ENCODE measurements at places on chromosomes 1 and 21.

DNA sequence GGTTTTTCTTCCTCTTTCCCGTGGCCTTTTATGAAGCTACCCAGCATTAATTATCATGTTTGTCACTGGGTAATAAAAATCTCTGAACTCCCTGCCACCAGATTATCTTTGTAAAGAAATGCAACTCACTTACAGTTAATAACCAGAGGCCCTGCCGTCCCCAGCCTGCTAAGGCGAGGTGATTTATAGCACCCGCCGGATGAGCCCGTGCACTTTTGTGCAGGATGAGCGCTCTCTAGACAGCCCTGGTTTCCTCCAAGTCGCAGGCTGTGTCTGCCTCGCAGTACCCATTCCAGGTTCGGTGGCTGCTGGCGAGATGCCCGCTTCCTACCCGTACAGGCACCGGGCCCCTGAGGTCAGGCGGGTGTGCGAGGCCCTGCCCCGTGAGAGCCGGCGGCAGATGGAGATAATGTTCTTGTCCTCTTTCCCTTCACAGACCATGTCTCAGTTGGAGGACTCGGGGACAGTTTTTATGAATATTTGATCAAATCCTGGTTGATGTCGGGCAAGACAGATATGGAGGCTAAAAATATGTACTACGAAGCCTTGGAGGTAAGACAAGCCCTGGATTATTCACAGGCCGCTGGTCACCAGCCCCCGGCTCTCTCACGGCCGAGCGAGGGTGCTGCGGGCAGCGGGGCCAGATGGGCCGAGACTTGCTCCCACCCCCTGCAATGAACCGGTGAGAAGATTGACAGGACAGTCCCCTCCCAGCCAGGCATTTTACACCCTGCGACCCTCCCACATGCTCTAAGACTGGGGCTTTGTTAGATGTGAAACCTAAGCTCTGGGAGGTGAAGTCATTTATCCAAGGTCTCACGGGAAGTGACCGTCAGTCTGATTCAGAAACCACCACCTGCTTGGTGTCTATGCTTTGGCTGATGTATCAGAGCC lies 28.5 kb upstream of the SELENON start:
- DNase-seq = no peak

DNA sequence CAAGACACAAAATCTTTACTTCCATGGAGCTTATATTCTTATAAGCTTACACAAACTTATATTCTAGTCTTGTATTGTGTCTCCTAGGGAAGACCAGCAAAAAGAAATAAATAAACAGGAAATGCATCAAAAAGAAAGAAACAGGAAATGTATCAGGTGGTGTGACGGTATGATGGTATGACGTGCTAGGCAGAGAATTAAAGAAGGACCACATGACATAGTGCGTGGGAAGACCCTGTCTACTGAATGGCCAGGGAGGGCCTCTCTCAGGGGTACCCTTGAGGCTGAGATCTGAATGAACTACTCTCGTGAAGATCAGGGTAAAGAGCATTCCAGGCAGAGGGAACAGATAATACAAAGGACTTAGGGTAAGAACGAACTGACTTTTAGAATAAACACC lies 15.6 kb upstream of the WDR26 start:
- no peak for DNase-seq

- no peak for DNase-seq
These were observed 208.7 kb upstream of the CSF3R start for GRCh38 chr1:36691374-36691773.

- no peak for DNase-seq
These were observed at the start of gene TMEM61 for GRCh38 chr1:54980528-54981241. TSS of gene TMEM61 (plus strand) at chr1:54980628. CDS start at chr1:54981066, 438 bp downstream.

- no peak for DNase-seq
These were observed 9.7 kb upstream of the IGFN1 start for GRCh38 chr1:201180901-201181300.

GRCh38 chr1:182278144-182279054 lies 113.2 kb downstream of the GLUL start:
- no peak for DNase-seq

GRCh38 chr1:67956116-67956515 lies 94.3 kb downstream of the DIRAS3 start:
- DNase-seq = no peak

DNA sequence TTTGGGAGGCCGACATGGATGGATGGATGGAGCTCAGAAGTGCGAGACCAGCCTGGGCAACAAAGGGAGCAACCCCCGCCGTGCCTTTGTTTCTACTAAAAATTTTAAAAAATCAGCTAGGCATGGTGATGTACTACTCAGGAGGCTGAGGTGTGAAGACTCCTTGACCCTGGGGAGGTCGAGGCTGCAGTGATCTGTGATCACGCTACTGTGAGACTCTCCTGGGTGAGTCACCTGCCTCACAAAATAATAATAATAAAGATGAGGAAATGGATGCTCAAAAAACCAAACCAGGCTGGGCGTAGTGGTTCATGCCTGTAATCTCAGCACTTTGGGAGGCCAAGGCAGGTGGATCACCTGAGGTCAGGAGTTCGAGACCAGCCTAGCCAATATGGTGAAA lies 19.2 kb downstream of the DSTYK start:
- DNase-seq = no peak

- no peak for DNase-seq
These were observed 7.7 kb upstream of the CD5L start for GRCh38 chr1:157849229-157849875.

DNA sequence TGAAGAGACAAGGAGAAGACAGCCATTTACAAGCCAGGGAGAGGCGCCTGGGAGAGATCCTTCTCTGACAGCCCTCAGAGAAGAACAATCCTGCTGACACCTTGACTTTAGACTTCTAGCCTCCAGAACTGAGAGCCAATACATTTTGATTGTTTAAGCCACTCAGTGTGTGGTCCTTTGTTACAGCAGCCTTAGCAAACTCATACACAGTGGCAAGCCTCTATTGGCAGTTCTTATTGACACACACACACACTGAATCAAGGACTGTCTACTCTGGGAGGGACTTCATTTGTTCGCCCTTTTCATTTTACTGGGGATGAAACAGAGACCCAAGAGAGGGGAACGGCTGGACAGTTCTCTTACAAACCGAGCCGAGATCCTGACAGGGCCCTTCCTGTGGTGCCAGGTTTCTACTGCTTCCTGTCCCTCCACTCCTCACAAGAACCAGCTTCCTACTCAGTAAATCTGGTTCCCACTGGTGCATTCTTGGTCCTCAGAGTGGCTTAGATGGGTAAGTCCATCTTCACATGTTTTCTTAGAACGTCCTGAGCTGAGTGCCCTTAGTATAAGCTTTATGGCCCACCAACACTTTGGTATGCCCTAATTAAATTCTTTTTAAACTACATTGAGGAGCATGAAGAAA lies 14.7 kb downstream of the SLAMF1 start:
- DNase-seq = no peak

DNA sequence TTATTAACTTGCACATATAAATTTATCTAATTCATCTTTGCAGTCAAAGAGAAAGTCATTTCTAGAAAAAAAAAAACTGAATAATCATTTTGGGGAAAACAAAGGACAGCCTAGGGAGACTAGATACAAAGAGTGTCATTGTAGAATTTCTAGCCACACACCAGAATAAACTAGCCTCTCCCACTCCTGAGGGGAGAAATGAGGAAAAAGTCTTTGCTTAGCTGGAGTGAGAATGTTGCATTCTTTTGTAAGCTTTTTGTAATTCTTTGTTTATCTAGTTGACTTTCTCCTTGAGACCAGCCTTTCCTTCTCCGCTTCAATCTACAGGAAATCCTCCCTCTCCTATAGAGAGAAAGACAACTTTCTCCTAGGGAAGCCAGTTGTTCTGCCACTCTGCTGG lies 15.9 kb upstream of the CGN start:
- no peak for DNase-seq

- DNase-seq = no peak
These were observed 670.7 kb upstream of the CXADR start for GRCh38 chr21:16841975-16842695.

GRCh38 chr1:151457911-151458801 lies 1.1 kb downstream of the POGZ start:
- no peak for DNase-seq

GRCh38 chr1:220726634-220727033 lies 21.5 kb upstream of the MTARC2 start:
- no peak for DNase-seq

DNA sequence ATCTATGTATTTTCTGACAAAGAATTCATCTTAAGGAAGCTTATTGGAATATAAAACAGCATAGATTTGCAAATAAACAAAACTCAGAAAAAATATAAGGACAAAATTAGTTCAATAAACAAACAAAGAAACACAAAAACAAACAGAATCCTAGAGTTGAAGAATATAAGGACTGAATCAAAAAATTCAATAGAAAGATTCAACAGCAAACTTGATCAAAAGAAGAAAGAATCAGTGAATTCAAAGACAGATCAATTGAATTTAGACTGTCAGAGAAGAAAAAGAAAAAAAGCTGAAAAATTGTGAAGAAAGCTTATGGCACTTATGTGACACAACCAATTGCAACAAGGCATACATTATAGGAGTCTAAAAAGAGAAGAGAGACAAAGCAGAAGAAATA lies 770.0 kb upstream of the RGS18 start:
- no peak for DNase-seq

- DNase-seq = no peak
These were observed 61.8 kb downstream of the EXTL2 start for GRCh38 chr1:100832694-100833428.

- DNase-seq = no peak
These were observed 29.3 kb upstream of the DISP1 start for GRCh38 chr1:222785529-222785928.

GRCh38 chr1:27958513-27958912 lies 1.3 kb upstream of the XKR8 start:
- no peak for DNase-seq

DNA sequence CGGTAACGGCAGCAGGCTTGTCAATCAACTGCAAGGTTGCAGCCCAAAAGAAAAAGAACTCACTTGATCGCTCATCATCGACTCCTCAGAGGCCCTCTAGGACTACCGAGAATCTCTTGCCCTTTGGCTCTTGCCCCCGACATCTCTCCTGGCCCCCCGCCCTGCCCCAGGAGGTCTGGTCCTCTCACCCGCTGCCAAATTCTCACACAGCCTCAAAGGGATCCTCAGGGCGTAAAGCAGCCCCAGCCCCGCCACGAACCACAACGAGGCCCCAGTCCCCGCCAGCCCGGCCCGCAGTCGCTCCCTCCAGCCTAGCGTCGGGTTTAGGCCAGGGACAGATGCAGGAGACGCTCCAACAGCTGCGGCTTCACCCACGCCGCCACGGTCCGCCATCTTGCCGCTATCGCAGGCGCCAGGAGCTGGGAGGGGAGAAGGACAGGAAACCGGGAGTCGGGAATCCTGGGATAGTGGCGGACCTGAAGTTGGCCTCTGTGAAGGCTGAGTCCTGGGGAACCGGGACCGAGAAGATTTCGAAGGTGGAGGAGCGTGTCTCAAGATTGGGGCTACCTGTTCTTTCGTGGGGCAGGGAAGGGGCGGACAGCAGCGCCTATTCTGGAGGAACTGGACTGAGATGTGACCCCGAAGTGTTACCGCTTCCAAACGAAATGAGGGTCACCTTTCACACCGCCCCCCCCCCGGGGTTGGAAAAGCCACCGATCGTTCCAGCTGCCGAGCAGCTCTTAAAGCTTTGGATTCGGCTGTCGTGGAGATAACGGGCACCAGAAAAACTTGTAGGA lies at the start of gene ST7L:
ST7L (minus strand) TSS at position 421 of the 797 bp plus-strand sequence; CDS start at position 393, 28 bp downstream.
- peak; percentile 32 for DNase-seq

- DNase-seq = no peak
These were observed 104.0 kb downstream of the GDAP2 start for GRCh38 chr1:117825414-117825813.

DNA sequence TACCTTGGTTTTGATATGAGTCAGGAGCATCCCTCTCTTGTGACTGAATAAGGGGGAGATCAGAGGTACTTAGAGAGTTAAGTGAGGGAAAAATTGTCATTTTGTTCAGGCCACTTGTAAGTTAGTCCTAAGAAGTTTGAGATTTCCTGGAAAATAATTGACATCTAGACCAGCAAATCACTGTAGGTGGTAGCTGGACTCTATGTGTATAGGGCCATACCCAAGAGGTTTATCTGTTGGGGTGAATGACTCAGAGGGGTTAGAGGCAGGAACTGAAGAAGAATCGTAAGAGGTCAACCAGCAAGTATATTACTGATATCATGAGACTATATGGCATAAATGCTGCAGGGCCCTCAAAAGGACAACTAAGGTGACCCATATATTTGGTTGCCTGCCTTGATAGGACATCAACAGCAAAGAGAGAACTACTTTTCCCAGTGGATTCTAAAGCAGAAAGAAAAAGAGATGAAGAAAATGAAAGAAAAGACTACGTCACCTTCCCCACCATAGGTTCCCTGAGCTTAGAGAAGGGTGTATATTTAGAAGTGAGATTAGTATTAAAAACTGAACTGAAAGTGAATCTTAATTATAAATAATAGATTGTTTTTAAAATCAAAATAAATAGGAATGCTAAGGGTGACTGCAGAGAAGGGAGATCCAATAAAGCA lies 8.0 kb upstream of the RNPC3 start:
- DNase-seq = no peak

DNA sequence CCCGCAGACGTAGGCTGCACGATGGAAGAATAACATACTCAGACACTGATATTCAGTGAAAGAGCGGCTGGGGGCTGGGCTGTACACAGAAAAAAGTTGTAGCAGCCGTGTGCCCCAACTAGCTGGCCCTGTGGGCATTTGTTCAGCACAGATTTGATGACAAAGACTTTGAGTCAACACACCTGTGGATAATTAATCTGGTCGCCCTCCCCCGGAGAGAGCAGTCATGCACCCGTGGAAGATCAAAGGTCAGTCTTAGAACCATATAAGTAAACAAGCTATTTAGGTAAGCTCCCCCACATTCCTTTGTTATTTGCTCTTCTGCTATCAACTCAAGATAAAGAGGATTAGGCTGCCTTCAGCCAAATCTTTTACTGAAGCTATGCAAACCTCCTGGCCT lies 148.4 kb upstream of the HMCN1 start:
- DNase-seq = no peak

DNA sequence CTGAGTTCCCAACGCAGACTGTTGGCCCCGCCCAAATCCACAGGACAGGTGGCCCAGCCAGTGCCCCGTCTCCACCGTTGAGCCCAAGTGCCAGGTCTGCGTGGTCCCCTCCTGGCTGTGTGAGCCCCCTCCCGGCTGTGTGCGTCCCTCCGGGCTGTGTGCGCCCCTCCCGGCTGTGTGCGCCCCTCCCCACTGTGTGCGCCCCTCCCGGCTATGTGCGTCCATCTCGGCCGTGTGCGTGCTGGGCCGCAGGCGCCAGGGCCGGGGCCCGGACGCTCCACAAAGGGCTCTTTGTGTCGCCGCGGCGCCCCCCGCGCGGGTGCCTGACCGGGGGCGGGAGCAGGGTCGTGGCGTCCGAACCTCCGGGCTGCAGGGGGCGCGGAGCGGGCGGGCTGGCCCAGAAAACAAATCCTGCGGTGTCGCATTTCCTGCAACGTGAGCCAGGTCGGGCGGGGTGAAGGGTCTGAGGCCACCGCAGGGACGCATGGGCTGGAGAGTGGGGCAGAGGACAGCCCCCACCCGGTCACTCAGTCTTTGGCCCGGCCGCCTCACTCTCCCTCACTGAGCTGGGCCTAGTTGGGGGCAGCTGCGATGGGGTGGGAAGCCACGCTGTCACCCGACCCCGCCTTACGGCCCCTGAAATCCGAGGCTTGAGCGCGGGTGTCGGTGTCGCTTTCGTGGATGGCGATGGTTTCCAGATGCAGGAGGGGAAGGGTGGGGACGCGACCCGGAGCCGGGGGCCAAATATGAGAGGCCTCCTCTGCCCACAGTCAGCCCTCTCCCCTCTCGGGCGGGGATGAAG lies 18.8 kb downstream of the TNFRSF25 start:
- DNase-seq = no peak

Data from stimulated activated CD8-positive, alpha-beta memory T cell treated with anti-CD3 and anti-CD28 coated beads, Interleukin-7, amount 100 ng/mL, for 48 hours (primary cell).